ENCODE measurements at places on chromosomes 4 and X. TPM values are rescaled to one million over a fixed set of nuclear protein-coding genes. Genes with fewer than 3 reads are reported as not detected.

GRCh38 chr4:30437316-30437715 is 282.9 kb upstream of the PCDH7 start:
- DNase-seq: no peak

DNA sequence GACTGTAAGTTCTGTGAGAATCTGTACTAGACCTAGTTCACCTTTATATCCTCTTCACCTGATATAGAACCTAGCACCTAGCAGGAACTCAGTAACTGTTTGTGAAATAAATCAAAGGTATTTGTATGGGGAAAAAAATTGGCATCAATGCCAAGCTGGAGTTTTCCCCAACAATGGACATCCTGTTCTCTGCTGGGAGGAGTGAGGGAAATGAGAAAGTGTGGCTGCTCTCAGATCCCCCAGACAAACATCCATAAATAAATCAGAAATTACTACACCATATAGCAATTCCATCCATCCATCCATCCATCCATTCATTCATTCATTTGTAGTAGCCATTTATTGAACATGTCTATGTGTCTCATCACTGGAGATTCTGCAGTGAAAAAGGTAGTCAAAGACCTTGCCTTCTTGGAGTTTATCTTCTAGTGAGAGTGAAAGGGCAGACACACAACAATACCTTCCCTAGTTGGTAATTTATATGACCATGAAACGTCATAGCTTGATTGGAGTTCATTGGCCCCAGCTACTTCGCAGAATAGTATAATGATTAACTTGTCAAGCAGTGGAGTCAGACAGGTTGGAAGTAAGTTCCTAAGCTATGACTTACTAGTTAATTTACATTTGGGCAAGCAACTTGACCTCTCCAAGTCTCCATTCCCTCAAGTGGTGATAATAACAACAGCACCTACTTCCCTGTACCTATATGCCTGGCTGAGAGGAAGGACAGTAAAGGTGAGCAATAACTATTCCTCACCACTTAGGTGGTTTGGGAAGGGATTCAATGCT is 98.7 kb upstream of the KIT start:
- no peak for DNase-seq

DNA sequence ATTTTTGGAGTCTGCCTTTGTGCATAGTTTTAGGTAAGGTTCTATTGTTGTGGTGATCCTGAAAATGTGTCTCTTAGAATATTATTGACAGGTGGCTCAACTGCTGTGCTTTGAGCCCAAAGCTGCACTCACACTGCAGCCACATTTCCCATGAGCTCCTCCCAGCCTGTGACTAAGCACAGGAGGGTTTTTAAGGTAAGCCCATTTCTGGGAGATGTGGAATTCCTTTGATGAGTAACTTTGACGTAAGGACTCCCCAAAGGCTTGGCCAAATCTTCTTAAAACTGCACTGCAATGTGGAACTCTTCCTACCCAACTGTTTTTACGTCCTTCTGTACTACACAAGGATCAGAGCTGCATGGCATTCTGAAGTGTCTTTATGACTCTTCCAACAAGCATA is 20.0 kb upstream of the TMPRSS11A start:
- DNase-seq: no peak

Gene EGFL6
- total RNA-seq: 11.3 TPM

Gene XAGE2
- total RNA-seq: 23.0 TPM

Gene NPY1R
- 0.62 TPM for total RNA-seq

DNA sequence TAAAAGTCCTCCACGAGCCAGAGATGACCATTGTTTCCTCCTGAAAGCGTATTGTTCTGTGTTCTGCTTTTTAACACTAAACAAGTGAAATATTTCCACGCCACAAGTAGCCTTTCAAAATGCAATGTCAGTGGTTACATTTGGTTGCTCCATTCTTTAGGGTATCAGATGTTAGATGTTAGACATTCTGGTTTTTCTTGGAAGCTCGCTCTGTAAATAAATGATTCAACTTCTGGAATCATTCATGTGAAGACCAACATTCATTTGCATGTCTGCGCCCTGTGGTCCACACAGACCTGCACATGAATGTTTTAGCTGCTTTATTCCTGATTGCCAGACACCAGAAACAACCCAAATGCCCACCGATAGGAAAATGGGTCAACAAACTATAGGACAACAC is 38.0 kb upstream of the HELT start:
- DNase-seq: no peak

Gene DGAT2L6
- total RNA-seq: not detected

DNA sequence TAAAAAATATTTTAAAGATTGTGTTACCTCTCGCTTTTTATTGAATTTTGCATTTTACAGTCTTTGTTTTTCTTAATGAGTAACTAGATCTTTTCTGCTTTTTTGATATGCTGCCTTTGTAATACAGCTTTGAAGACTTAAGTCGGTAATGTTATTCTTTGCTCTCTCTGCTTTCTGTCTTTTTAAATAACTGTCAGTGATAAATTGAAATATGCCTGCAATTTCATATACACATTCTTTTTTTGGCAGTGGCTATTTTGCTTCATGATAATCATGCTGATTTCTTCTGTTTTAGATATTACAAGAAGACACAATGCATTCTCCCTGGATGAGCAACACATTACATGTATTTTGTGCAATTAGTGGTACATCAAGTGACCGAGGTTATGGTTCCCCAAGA is 42.0 kb upstream of the IL13RA1 start:
- no peak for DNase-seq

- DNase-seq: no peak
Observed at GRCh38 chrX:99901091-99901490, 509.0 kb downstream of the PCDH19 start.

DNA sequence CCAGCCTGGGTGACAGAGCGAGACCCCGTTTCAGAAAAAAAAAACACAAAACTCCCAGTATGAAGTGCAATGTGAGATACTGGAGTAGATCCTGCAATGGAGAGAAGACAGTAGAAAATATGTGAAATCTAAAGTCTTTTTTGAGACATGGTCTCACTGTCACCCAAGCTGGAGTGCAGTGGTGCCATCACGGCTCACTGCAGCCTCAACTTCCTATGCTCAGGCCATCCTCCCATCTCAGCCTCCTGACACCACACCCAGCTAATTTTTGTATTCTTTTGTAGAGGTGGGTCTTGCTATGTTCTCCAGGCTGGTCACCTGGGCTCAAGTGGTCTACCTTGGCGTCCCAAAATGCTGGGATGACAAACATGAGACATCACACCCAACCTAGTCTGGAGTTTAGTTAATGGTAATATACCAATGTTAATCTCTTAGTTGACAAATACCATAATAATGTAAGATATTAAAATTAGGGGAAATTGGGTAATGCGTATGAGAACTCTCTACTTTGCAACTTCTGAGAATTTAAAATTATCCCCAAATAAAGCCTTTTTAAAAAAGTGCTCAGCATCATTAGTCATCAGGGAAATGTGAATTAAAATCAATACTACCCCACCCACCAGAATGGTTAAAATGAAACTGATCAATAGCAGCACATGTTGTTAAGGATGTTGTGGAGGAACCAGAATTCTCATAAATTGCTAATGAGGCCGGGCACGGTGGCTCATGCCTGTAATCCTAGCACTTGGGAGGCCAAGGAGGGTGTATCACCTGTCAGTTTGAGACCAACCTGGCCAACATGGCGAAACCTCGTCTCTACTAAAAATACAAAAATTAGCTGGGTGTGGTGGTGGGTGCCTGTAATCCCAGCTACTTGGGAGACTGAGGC is 15.0 kb downstream of the RBMX start:
- DNase-seq: no peak

DNA sequence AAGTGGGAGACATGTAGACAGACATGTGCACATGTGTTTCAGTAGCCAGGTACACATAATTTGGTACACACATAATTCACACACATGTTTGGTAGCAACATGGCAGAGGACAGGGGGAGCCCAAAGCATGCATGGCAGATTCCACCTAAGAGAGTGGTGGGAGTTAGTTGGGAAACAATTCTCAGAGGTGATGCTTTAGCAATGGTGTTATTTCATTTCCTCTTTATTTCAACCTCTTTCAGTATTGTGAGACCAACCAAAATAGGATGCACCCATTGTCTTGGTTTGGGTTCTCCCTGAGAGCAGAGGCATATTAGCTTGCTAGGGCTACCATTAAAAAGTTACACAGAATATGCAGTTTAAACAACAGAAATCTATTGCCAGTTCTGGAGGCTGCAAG is 92.2 kb upstream of the ANXA3 start:
- DNase-seq: no peak

GRCh38 chrX:2413969-2414368 is 86.8 kb downstream of the DHRSX start:
- DNase-seq: no peak

DNA sequence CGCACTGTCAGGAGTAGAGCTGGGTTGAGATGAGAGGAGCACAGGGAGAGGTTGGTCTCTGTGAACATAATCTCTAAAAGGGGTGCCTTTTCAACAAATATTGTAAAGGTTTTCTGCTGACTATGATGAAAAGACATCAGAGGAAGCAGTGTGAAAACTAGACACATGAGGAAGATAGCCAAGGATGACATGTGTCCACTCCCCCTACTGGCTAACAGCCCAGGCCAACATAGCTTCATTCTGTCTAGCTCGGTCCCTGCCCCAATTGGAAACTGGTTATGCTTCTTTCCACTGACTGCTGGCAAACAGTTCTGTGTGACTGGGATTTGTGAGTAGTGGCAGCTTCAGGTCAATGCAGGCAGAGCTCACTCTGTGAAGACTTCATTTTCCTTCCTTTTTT is 115.4 kb upstream of the ESX1 start:
- no peak for DNase-seq

GRCh38 chrX:30489323-30489722 is 88.2 kb downstream of the TASL start:
- DNase-seq: no peak

DNA sequence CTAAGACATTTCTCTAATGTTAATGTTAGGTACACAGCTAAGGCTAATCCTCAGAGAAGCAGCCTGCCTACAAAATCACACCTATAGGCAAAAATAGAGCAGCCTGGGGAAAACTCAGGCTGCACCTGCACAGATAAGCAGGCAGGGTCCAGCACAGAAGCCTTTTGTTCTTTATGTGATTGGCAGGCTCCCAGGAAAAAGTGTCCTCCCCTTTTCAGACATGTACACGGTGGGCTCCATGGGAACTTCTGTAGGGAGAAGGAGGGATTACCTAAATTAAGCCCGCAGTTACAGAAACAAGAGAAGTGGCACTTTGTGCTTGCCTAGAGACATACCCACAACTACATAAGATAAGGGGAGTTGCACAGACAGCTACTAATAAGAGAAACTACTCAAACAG is 4.0 kb upstream of the HSPA4L start:
- DNase-seq: no peak

Gene RAB39B
- total RNA-seq: 1.7 TPM

DNA sequence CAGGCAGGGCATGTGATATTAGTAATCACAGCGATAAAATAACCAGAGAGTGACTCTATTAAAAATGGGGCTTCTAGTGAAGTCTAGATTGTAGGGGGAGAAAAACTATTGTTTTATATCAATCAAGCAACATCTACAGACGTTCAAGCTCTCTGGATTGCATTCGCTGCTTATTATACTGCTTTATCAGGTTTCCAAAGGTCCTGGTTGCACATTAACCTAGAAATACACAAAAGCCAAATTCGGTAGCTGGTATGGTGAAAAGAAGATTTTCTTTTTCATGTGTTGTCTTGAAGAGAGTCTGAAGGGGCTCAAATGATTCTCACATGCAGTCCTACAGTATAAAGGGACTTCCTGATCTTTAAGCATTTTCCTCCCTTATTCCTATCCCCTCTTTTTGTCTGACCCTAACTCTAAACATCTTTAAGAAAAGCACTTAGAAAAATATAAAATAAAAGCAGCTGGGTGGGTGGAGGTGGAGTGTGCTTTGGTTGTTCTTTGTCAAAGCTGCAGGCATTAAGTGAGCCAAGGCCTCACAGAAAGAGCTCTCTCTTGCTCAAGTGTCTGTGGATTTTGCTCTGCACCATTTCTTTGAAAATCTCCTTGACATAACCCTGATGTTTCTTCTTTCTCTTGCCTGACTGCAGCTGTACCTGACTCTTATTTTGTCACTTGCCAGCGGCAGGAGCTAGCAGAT is 46.1 kb downstream of the MID1IP1 start:
- no peak for DNase-seq

GRCh38 chrX:135512508-135513129 is 7.8 kb upstream of the INTS6L start:
- no peak for DNase-seq

DNA sequence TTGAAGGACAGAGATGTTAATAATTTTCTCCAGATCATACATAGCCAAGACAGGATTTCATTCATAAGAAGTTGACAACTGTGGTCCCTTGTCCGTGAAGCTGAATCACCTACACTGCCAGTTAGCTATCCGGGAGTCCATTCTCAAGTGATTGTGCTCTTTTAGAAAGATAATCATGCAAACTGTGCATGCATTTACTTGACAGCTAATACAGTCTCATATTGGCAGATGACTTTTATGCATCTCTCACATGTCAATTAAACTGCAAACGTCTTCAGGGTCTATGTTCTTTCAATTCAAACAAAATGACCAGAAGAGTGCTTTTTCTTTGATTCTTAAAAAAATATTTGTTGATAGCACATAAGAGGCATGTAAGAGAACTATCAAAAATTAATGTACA is 1572.9 kb downstream of the C4orf33 start:
- DNase-seq: no peak

Gene DHRSX
- 46.0 TPM for total RNA-seq

DNA sequence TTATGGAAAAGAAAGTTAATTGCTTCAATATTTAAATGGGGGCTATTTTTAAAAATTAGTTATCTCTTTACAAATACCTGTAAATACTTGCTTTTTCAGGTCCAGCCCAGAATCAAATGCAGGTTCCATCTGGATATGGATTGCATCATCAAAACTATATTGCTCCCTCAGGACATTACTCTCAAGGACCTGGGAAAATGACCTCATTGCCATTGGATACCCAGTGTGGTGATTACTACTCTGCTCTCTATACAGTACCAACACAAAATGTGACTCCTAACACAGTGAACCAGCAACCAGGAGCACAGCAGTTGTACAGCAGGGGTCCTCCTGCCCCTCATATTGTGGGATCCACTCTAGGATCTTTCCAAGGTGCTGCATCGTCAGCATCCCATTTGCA is 29.2 kb downstream of the SEC24B start:
- DNase-seq: no peak

- DNase-seq: no peak
Observed at GRCh38 chrX:19595043-19595677, 79.9 kb upstream of the MAP3K15 start.

- DNase-seq: no peak
Observed at GRCh38 chr4:24999392-25000089, 31.2 kb downstream of the LGI2 start.

DNA sequence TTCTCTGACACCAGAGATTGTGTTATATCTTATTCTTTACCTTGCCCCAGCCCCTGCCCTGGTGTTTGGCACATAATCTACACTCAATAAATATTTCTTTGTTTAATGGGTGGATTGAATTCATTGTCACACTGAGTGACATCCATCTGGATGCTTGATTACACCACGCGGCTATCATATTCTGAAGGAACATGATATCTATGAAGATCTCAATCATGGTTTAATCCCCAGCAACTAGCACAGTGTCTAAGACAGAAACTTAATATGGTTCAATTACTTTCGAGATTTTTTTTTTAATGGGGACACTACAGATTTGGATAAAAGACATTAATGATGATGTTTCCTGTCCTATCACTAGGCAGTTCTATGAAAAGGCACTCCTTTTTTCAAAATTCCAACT is 246.3 kb downstream of the PALLD start:
- DNase-seq: no peak
